ENCODE measurements at places on chromosomes 7 and 10. TPM values are rescaled to one million over a fixed set of nuclear protein-coding genes. Genes with fewer than 3 reads are reported as not detected.

CHAT gene
- total RNA-seq, result not detected

SPDYE5 gene
- total RNA-seq, result not detected

RET gene
- total RNA-seq, result not detected

TRIM73 gene
- total RNA-seq, result 3.6 TPM

All from GM12878 (cell line).